ENCODE measurements at places on chromosomes 16 and 17.

- peak; percentile 84 for DNase-seq
Measured at GRCh38 chr17:68771867-68772515, 170.8 kb upstream of the FAM20A start.

DNA sequence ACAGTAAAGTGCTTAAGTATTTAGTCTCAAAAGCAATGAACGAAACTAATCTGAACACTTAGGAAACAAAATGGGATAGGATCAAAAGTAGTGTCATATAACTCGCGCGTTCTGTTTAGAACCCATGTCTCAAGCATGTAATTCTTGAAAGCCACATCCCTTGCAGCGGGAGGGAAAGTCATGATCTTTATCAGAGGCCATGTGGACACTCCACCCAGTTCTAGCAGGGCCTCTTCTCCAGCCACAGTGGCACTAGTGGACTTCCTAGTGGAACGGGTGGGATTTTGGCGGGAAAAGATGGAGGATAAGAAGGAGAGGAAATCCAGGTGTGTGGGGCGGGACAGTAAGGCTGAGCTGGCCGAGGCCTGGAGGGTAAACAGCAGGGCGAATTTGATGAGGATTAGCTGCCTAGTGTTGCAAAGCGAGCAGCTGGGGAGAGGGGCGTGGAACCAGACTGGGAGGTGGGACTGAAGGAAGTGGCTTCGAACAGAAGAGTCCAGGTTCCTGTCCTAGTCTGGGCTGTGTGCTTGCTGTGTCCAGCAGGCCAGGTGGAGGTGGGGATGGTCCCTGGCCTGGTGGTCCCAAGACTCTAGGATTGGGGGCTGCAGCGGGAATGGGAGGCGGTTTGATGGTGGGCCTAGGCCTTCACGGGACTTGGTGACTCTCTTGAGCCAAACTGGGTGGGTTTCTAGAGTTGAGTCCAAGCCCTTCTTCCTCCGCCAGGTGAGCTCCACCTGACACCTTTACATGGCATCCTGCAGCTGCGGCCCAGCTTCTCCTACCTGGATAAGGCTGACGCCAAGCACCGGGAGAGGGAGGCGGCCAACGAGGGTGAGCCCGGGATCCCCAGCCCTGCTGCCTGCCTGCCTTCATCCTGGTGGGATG is 15.9 kb downstream of the POLR3E start:
- no peak for DNase-seq

DNA sequence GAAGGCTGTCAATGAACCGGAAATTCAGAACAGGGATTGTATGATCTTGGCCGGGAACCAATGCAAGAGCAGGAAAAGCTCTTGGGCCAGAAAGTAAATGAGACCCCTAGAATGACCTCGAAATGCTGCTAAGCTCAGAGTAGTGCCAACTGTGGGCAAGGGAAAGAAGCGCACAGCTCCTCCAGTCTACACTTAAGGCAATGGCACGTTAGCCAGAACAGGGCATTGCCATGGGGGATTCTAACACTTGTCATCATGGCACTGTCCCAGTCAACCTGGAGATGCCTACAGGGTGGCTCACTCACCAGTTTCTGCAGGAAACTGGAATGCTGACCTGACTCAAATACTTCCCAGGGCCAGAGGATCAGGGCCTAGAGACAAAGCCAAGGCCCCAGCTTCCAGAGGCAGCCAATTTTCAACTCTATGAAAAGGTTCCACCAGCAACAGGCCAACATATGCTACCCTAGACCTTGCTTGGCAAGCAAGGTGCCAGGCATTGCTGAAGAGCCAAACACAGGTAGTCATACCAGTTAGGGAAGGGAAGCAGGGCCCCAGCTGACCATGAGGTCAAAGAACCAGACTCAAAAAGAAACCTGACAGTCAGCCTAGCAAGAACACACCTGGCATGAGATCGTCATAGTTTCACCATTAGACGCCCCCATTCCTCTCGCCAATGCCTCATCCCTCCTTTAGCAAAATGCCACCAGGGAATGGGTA is 34.9 kb downstream of the ARHGAP17 start:
- DNase-seq = no peak

DNA sequence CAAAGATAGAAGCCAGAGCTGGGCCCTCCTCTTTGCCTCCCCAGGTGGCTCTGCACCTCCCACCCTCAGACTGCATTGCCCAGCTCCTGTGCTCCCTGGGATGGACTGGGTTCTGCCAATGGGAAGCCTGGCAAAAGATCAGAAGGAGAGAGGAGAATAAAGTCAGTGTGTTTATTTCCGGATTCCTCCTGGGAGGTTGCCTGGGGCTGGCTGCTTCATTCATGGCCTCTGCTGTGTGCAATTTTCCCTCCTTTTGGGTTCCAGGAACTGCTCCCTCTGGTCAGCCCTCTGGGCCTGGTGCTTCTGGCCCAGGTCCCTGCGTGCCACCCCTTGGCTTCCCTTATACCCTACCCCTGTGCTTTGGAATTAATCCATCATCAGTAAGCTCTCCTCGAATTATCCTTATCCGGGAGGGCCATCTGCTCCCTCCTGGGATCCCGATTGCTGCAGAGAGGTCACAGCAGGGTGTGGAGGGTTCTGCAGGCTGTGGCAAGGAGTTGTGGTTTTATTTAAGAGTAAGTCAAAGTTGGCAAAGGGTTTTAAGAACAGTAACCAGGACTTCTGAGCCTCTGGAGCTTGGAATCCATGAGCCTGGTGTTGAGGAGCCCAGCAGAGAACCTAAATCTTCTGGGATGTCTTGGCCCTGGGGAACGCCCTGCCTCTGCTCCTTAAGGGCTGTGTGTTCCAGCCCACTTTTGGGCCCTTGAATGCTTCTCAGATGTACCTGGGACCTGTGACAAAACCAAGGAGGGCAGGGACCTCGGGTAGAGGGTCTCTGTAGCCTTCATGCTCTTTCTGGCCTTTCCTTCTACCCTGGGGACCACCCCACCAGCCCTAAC is 8.2 kb upstream of the MMP2 start:
- DNase-seq = no peak

DNA sequence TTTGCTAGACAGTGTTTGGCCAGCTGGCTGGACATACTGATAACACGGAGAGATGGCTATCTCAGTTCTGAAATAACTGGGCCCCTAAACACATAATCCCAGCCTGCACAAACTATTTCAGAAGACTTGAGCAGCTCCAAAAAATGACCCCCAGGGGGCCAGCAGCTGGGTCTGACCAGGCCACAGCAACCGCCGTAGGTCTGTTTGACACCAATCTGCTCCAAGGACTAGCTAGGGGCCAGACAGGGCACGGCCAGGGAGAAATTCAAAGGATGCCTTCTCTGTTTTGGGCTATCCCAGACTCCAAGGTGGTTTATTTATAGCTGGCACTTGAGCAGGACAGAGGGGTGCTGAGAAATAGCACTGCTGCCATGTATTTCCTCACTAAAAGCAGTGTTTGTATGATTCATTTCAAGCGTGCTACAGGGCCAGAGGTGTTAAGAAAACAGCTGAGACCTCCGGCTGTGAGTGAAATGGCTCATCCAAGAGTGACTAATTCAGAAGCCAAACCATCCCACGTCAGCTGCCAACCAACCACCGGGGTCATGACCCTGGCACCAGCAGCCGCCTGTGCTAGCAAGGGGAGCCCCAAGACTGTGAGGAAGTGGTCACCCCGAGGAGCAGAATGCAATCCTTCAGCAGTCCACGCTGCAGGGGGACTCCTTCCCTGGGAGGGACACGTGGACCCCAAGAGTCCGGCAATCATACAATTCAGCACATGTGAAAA is 5.7 kb downstream of the GGA2 start:
- DNase-seq = peak; percentile 98

DNA sequence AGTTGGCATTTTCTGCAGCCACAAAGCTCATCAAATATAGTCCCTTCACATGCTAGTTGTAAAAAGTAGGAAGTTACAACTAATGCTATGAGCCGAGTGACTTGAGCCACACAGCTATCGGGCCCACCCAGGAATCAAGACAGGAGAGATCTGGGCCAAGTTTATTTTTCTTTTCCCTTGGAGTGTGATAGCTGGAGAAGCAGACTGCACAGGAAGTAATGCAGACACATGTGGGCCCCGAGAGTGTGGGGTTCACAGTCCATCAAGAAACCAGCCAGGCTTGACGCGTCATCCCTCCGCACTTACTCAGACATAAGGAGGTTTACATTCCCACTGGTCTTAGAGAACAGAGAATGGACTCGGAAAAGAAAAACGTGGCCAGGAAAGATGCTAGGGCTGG is 403.1 kb upstream of the CDH11 start:
- peak; percentile 98 for DNase-seq

- no peak for DNase-seq
Measured at GRCh38 chr16:75064403-75065148, 52.0 kb downstream of the LDHD start.

GRCh38 chr17:17406225-17406624 is 70.6 kb upstream of the MED9 start:
- DNase-seq = no peak

- no peak for DNase-seq
Measured at GRCh38 chr17:82088838-82089722, 9.0 kb downstream of the FASN start.

DNA sequence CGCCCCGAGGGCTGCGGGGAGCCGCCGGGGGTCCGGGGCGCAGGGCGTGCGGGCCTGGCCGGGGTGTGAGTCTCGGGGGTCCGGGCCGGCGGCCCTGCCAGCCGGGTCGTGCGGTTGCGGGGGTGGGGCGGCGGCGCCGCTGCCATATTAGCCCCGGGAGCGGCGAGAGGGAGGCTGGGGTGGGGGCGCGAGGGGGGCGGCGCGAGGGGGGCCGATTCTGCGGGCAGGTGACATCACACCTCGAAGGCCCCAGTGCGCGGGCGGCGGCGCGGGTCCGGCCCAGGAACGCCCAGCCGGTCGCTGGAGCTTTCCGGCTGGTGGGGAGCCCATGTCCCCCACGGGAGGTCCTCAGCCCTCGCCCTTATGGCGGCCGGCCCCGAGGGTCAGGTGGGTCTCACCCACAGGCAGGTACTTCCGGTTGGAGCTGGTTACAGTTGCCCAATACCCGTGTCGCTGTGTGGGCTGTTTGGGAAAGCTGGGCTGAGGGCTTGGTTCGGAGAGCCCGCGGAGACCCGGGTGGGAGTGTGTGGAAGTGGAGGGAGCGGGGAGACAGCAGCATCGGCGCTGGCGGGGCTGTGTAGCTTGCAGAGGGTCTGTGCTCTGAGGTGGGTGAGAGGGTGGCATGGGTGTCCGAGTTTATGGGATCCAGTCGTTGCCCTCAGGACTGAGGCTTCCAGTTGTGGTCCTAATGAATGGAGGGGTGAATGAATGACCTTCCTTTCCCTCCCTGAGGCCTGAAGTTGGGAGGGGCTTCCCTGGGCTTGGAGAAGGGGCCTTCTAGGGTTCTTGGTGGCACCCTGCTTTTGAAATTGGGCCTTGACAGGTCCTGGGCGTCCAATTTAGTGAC is 804 bp downstream of the ATP6V0C start:
- no peak for DNase-seq

GRCh38 chr17:71338396-71338795 is 782.4 kb upstream of the SOX9 start:
- peak; percentile 51 for DNase-seq

- DNase-seq = peak; percentile 76
Measured at GRCh38 chr16:16075488-16076422, 126.3 kb downstream of the ABCC1 start.

DNA sequence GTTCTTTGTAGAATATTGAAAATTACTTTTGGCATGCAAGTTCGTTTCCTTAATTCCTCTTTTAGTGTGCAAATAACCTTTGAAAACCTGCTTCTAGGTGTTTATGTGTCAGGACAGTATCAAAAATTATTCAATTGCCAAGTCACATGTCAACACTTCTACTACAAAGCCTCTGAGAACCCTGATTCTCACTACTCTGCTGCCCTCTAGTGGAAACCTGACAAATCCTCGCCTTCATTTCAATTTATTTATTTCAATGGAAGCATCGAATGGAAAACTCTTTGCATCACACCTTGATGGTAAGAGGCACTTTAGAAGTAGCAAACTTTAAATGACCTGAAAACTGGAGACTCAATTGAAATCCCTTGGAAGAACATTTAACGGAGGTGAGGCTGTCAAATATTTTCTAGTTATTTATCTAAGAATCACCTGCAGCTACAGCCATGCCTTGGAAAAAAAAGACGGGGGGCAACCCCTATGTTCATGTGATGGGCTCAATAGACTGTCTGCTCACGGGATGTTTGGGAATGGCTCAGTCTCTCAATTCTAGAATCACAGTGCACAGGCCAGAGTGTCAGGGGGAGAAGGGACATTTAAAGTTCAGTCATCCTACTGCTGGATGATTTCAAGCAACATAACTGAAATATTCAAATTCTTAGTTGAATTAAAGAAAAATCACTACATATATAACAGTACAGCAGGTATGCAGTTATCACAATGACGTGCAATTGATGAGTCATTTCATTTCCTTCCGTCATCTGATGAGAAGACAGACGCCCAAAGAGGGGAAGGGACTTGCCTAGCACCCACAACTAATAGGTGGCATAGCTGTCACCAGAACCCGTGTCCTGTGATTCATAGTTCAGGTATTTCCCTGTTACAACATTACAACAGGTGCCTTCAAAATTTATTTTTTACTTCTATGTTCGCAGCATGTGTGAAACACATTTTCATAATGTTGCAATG is 563.9 kb downstream of the TOX3 start:
- peak; percentile 72 for DNase-seq

GRCh38 chr16:51151961-51152663 is 1.0 kb upstream of the SALL1 start:
- peak; percentile 51 for DNase-seq

DNA sequence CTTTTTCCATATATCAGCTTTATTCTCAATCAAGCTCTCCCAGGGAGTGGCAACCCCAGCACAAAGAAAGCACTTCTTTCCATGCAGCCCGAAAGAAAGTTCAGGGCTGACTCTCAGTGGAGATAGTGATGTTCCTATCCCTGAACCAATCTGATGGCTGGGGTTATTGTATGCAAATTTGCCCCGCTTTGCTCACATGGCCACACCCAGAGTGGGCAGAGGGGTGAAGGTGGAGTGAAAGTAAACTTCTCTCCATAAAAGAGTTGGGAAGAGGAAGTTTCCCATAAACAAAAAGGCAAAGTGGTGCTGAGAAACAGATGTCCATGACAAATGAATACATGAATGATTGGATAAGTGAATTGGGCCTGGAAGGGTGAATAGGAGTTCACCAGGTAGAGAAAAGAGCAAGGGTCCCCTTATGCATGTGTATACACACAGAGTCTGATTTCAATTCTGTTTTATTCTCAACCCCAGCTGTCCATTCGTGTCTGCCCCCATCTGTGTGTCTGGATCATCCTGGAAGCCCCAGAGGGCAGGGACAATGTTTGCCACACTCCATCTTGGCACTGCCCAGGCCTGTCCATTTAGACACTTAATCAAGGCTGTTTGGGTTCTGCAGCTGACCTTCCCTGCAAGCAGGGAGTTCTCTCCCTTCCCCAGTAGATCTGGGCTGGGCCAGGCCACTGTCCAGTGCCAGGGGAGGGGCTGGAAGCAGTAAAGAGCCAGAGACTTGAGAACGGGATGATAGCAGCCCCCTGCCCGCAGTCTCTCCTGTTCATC is 14.1 kb upstream of the NGFR start:
- DNase-seq = no peak

GRCh38 chr16:24130494-24131085 is 125.5 kb upstream of the CACNG3 start:
- no peak for DNase-seq

DNA sequence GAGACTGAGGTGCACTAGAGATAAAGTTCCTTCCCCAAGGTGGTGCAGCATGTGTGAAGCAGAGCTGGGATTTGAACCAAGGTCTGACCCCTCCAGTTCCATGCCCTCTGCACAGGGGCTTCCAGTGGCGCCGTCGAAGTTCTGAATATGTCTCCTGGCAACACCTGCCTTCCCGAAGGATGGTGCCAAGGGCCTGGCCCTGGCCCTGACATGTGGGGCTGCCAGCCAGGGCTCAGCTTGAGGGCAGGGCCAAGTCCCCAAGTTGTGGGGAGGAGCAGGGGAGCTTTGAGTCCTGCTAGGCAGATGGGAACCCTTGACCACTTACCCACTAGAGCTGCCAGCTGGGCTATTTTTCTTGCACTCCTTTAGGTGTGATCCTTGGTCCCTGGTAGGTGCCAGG is 56.4 kb downstream of the NKD1 start:
- DNase-seq = no peak
